ENCODE measurements at places on chromosomes 5 and 9.
A peak's percentile ranks its signal among the peaks of the same experiment; 100 is the strongest.

- peak; percentile 48 for DNase-seq
These were observed 48.2 kb downstream of the CDK5RAP2 start for GRCh38 chr9:120531683-120532300.

- no peak for DNase-seq
These were observed 11.7 kb downstream of the NIPBL start for GRCh38 chr5:36888303-36888702.

- no peak for DNase-seq
These were observed 734.8 kb upstream of the CDH9 start for GRCh38 chr5:27773166-27773565.

DNA sequence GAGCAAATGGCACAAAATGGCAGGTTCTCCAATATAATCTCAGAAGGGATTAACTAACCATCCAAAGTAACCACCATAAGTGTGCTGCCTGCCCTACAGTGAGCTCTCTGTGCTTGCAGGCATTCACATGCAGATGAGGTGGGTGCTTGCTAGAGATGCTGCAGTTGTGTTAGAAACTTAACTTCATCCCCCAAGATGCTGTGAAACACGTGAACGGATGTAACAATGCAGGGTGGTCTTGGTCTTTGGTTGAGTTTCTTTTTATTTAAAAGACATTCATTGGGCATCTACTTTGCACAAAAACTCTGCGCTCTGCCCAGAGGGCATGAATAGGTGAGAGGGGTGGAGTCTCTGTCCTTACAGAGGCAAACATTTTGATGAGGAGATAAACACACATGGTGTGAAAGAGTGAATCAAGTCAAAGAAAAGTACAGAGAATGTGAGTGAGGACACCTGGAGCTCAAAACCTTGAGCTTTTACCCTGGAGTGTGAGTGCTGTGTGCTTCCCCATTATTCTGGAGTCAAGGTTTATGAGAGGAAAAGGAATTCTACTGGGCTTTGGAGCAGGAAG is 143.9 kb upstream of the DAP start:
- no peak for DNase-seq

- DNase-seq: no peak
These were observed 17.4 kb upstream of the ADRB2 start for GRCh38 chr5:148808864-148809642.

DNA sequence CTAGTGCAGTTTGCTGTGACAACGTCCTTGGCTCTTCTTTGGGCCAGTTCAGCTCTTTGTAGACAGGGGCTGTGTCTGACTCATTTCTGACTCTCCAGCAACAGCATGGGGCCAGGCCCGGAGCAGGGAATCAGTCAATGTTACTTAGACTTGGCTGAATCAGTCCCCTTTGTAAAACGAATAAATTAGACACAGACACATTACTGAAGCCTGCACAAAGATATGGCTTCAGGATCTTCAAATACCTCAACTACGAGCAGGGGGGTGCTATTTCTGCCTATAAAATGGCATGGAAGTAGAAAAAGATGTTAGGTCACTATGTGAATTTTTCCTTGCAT is 204.7 kb downstream of the TTLL11 start:
- DNase-seq: no peak

GRCh38 chr5:93681432-93681831 is 60.0 kb downstream of the POU5F2 start:
- no peak for DNase-seq

DNA sequence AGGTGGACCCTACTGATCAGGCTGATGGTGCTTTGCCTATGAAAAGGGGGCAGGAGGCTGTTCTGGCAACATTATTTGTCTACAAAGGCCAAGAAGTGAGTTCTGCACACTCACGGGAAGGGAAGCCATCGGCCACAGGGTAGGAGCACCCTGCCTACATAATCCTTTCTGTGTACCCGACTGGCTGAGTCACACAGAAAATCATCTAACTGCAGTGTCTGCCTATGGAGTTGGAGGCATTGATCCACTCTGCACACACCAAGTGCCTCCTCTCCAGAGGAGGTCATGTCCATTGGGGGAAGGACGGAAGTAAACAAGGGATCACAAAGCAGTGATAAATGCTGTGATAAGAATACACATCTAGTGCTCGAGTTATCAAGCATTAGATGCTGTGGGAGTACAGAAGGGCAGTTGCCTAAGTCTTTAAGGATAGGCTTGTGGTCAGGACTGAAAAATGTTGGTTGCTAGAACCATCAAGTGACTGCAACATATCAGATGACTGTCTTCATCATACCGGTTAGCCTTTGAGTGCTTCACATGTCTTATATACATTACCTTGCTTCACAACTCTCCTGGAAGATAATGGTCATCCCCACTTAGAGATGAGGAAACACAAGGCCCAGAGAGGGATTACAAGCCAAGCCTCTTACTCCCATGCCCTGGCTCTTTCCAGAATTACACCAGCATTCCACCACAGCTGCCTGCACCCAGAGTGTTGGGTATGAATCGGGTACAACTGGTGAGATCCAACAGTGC is 1.3 kb upstream of the SLC2A8 start:
- DNase-seq: no peak

DNA sequence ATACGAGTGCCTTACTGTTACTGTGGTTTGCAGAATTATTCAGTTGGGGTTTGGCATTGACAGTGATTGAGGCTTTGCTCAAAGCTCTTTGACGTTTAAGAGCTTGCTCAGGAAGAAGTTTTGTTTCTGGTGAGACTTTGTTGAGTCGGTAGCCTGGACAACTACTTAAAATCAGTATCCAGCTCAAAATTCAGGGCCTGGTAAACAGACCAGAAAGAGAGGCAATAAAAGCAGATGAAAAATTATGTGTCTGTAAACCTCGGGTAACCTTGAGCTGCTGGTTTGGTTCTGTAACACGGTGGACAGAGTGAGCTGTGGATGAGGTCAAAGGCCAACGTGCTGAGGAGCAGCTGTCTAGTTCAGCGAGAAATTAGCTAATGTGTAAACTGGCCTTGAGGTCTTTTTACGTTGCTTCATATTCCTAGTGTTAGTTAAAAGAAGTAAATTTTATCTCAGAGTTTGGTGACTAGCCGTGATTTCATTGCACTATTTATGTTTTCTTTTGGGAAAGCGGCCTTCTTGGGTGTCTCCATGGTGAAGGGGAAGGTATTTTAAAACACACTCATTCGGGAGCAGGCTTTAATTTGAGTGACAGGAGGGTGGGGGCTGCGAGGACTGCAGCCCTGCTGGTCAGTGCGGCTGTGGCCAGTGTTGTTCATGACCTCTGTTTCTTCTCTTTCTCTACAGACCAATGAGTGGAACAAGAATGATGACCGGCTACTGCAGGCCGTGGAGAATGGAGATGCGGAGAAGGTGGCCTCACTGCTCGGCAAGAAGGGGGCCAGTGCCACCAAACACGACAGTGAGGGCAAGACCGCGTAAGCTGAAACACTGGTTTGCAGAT is 82.0 kb upstream of the TTC23L start:
- no peak for DNase-seq

DNA sequence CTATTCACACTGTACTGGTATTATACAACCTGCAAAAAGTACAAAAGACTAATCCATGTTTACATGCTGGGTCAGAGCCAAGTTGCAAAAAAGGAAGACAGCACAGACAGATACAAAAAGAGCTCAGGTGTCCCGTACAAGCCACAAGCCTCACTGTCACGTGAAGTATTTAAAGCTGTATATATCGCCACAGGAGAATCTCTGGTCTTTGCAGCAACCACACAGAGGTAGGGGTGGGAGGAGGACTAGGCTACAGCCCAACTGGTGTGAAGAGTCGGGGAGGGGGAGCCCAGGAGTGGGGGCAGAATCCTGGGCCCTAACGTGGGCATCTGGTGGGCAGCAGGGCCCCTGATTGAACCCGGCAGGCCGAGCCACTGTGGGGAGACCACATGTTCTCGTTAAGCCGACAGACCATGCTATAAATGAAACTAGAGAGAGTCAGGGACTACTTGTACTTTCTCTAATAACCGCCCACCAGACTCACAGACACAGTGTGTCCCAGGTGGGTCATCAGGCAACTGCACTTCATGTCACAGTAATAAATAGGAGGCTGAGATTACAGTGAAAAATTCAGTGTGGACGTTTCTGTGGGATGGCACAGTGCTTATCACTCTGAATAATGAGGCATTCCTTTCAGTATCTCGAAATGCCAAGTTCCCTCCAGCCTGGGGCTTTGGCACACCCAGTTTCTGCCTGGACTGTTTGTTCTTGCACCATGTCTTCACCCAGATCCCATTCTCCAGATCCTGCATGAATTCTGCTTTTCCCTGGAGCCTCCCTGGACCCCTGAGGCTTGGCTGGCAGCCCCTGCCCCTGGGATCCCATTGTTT is 79.3 kb upstream of the SH3PXD2B start:
- DNase-seq: no peak

GRCh38 chr5:170219615-170220014 is 13.2 kb upstream of the C5orf58 start:
- DNase-seq: no peak

DNA sequence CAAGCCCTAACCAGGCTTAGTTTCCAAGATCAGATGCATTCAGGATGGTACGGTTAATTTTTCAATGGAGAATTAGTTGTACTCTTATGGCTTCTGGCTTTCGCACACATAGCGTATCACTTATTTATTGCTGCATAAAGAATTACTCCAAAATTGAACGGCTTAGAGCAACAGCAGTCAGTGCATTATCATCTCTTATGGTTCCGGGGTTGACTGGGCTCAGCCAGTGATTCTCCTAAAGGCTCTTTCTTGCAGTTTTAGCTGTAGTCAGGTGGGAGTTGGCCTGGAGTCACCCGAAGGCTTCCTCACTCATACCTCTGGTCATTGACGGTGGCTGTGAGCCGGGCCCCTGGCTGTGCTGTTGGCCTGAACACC is 595 bp upstream of the GRHPR start:
- no peak for DNase-seq

DNA sequence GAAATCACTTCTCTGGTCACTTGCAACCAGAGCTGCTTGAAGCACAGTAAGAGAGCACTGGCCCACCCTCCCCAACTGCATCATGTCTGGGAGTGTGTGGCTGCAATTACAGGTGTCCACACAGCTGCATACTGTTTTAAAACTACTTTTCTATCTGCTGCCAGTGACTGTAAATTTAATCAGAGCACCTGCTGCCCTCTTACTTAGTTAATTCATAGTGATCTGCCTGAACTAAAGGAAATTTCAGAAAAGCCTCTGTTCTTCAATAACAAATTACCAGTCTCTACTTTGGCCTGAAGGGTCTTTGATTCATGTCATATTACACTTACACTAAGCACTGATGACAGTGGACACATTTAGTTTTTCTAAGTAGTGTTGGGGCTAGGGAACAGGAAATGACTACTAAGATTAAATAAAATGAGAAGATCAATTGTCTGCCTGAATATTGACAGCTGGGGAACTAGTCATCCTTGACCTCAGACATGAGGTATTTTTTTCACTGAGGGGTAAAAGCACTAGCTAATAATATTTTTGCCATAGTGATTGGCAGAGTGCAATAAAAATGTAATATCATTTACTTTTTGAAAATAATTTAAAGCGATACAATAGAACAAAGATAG is 788.9 kb upstream of the GRAMD2B start:
- no peak for DNase-seq

- no peak for DNase-seq
These were observed 69.3 kb downstream of the RGS3 start for GRCh38 chr9:113532809-113533190.

DNA sequence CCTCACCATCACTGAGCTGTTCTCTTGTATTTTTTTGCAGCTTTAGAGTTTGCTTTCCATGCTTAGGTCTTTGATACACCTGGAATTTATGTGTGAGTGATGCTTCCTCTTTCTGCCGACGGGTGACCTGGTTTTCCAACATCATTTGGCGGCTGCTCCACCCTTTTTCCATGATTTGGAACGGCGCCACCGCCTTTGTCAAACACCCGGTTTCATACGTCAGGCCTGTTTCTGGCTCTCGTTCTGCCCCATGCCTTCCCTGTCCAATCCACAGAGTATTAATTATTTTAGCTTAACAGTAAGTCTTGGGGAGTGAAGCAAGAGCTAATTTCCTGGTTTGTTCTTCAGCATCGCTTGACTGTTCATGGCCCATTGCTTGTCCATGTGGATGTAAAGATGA is 30.2 kb downstream of the CACNA1B start:
- peak; percentile 28 for DNase-seq

GRCh38 chr5:128669803-128670202 is 131.8 kb upstream of the FBN2 start:
- DNase-seq: no peak

DNA sequence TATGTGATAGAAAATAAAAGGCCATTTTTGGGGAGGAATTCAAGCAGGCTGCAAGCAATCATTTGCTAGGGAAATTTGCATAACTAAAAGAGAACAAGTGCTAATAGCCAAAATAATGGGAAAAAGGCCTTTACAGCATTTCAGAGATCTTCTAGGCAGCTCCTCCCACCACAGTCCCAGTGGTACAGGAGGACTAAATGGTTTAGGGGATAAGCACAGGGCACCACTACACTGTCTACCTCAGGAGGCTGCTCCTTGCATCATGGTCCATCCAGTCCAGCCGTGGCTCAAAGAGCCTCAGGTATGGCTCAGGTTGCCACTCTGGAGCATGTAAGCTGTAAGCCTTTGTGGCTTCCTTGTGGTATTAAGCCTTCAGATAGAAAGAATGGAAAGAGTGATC is 485.6 kb downstream of the PDE4D start:
- no peak for DNase-seq

- DNase-seq: no peak
These were observed 85.8 kb downstream of the MRPS27 start for GRCh38 chr5:72234265-72234700.

DNA sequence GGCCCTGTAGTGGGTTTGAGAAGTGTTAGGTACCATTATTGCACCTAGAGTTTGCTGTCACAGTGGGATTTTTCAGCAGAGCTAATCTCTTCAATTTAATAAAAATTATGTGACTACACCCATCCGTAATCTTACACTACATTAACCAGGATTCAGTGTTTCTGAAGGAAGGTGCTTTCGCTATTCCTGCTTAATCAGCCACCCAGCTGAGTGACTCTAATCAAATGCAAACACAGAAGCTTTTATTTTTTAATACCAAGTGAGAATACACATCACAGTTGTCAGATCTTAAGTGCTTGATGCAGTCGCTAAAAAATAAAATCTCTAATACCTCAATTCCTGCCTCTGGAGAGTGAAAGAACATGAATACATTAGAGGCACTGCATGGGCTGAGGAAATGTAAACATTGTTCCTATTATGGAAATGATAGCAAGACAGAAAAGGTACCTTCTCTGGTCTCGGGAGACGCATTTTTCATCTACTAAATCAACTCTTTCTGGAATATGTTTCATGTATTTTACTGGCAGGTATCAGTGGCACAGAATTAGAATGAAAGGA is 125.7 kb downstream of the SEMA6A start:
- DNase-seq: no peak

DNA sequence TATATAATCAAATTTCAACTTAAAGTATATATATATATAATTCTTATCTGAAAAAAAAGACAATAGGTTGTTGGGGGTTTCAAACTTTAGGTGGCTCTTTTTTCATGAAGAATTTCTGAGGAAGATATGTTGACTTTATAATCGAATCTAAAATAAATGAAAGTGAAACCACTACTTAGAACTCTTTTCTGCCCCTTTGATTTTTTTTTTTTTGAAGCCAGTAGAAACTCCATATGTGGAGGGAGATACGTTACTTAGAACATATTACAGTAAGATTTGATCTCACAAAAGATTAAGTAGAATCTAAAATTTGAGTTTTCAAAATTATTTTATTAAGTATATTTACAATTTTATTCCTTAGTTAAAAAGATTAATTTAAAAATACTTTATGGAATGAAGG is 96.9 kb downstream of the ATG10 start:
- no peak for DNase-seq
